ENCODE measurements at places on chromosomes 4 and X.
A peak's percentile ranks its signal among the peaks of the same experiment; 100 is the strongest.

DNA sequence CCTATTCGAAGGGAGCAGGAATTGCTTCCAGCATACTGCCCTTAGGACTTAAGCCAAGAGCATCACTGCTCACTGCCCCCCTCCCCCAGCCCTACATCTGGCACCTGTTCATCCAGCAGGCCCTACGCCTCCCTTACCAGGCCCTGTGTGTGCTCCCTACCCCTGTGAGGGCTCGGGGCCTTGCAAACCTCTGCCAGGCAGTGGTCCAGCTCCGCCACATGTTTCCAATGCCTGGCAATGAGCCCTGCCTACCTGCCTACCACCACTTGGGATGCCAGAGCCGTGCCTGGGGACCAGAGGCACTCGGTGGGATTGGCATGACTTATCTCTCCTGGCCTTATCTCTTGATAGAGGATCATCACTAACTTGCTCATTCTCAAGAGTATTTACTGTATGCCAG is 27.5 kb upstream of the MTM1 start:
- no peak for DNase-seq

- DNase-seq = no peak
Measured at GRCh38 chr4:25900310-25900709, 13.7 kb upstream of the SMIM20 start.

DNA sequence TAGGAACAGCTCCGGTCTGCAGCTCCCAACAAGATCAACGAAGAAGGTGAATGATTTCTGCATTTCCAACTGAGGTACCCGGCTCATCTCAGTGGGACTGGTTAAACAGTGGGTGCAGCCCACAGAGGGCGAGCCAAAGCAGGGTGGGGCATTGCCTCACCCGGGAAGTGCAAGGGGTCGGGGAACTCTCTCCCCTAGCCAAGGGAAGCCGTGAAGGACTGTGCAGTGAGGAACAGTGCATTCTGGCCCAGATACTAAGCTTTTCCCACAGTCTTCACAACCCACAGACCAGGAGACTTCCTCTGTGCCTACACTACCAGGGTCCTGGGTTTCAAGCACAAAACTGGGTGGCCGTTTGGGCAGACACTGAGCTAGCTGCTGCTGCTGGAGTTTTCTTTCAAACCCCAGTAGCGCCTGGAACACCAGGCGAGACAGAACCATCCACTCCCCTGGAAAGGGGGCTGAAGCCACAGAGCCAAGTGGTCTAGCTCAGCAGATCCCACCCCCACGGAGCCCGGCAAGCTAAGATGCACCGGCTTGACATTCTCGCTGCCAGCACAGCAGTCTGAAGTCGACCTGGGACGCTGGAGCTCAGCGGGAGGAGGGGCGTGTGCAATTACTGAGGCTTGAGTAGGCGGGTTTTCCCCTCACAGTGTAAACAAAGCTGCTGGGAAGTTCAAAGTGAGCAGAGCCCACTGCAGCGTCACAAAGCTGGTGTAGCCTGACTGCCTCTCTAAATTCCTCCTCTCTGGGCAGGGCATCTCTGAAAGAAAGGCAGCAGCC is 84.6 kb downstream of the THOC2 start:
- DNase-seq = peak; percentile 2

- no peak for DNase-seq
Measured at GRCh38 chrX:155967653-155968325, 29.7 kb upstream of the IL9R start.

DNA sequence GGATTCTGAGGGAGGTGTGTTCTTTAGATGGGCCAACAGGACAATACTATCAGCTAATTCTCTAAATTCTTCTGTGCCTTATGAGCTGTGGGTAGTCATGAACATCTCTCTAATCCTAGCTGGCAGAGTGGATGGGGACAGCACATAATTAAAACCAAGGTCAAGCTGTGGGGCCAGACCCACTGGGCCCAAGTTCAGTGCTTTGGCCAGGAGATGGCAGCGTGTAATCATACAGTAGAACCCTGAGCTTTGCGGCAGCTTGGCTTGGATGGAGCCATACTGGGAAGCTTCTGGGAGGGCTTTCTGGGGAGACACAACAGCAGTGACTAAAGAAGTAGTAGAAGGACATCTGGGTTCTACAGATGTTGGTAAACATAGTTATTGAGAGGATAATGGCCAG is 140.3 kb upstream of the CXCL13 start:
- DNase-seq = no peak

DNA sequence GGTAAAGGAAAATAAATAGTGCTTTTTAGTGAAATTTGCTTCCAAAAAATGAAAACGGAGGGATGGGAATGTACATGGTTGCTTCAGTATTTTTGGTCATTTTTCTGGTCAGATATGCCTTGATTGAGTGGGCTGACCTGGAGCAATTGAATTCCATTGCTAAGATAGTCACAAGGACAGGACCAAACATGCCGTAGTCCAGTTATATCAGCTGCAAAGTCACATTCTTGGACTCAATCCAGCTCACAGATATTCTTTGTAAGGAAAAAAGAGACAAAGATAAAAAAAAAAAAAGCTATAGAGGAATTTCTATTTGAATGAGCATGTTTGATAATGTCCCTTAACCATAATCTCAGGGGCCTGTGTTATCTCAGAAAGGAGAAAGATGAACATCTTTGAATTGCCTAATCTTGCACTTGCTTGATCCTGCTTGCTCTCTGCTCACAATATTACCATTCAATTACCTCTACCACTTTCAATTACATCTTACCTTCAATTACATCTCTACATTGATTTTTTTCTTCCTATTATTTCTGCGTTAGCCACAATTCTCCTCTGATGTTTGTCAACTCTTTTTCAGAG is 75.4 kb upstream of the PACRGL start:
- DNase-seq = no peak

Measured in SK-N-MC (cell line).